Cerebellum (tissue), 4 donors: ENCODE measurements at places on chromosomes 1 and 21.
A peak's percentile ranks its signal among the peaks of the same experiment; 100 is the strongest.

DNA sequence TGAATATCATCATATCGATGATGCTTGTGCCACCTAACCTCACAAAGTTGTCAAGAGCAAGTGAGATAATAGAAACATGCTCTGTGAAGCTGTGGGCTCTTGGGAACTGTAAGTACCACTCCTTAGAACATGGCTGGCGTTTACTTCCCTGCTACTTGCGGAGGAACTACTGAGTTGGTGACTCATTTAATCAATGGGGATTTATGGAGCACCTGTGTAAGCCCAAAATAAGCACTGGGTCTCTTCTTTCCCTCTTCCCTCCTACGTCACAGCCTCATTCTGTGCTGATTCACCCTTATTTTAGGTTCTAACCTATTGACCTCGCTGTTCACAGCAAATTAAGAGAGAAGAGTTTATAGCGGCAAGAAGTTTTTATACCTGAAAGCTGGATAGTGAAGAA lies 52.9 kb downstream of the PRDM2 start:
- no peak for DNase-seq

DNA sequence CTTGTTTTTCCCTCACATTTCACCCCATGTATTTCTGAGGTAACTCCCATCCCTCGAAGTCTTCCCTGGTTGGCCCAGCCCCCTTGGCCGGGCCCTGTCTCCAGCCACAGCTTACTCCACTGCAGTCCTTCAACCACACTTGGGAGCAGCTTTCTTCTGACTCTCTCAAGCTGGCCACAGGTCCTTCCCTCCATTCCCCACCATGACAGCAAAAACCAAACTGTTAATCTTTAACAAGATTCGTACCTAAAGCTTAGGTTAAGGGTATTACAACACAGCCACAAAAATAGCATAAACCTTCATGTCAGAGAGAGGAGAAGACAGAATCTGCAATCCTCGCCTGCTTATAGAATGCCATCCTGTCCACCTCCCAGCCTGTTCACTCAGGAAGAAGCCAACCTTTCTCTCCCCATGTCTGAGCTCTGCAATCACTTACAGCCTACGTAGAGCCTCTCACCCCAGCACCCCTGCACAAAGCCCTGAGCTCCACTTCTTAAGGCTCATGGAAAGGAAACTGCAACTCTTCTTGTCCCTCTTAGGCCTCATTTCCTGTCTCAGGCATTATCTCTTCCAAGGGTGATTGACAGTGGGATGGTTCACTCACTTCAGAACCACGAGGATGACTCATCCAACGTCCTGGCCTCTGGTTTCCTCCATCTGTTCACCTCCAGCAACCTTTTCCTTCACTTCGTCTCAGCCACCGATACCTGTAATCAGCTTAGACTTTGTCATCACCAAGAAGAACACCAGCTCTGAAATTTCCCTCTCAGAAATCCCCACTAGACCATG lies 72.8 kb downstream of the CD2 start:
- DNase-seq = no peak

- DNase-seq = no peak
Observed at GRCh38 chr1:90413519-90413918, 303.6 kb downstream of the BARHL2 start.

GRCh38 chr1:58768971-58769808 lies 14.7 kb downstream of the JUN start:
- DNase-seq = peak; percentile 50

DNA sequence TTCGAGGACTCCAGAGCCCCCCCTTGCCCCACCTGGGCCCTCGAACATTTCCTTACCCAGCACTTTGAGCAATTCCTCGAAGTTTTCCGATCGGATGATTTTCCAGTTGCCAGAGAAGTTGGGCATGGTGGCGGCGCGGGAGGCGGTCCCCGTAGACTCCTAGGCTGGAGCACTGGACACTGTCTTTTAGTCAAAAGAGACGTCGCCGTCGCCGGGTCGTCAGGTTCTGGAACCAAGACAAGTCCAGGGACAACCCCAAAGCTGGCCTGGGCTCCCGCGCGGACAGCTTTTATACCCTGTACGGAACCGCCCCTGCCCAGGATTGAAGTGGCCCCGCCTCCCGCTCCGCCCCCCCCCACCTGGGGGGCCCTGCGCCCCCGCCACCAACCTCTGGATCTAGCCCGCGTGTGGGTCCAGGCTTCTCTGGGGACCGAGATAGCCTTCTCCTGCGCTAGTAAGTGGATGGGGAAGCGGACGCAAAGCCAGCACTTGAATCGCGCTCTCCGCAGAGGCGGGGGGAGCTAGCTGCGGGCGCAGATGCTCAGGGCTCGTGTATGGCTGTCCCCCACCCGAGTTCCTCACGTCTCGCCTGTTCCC lies at the start of gene CRABP2:
Gene CRABP2 (minus strand): TSS at position 263 of the 597 bp plus-strand sequence. CDS start 137 bp downstream, at position 126.
- DNase-seq = no peak

- DNase-seq = no peak
Observed at GRCh38 chr1:167782946-167783345, 61.2 kb downstream of the MPZL1 start.

GRCh38 chr1:3531928-3532327 lies 77.5 kb downstream of the ARHGEF16 start:
- no peak for DNase-seq

- peak; percentile 86 for DNase-seq
Observed at GRCh38 chr1:204398197-204399125, 13.2 kb downstream of the PPP1R15B start.

DNA sequence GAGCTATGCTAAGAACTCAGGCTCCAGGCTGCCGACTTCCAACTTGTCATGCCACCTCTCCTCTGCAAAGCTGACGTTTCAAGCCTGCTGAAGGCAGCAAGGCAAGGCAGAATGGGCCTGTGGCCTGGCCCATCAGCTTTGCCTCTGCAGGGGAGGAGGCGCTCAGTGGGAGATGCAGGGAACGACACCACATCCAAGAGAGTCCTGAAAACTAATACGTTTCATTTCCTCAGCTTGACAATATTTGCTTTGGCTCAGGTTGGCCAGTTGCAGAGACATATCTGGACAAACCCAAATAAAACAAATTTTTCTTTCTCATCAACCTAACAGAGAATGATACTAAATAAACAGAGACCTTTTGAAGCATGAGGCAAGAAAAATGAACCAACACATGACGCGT lies 35.3 kb downstream of the BEND5 start:
- DNase-seq = no peak

- DNase-seq = no peak
Observed at GRCh38 chr1:227227761-227228160, 90.5 kb downstream of the CDC42BPA start.

DNA sequence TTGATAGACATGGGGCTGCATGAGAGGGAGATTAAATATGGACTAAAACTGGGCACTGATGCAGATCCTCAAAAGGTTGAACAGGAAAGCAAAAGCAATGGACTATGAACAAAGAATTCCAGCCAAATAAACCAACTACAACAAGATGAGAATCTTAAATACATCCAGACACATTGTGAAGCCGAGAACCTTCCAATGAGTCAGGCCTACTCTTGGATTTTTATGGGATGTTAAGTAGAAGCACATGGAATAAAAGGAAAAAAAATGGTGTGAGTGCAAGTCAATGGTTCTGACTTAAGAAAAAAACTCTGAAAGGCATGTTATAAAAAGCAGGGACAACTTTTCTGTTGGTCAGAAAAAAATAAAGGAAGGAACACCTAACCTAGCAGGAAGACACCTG lies 227.2 kb downstream of the DPYD start:
- DNase-seq = no peak

GRCh38 chr1:150613061-150613920 lies 16.1 kb downstream of the ENSA start:
- no peak for DNase-seq

GRCh38 chr21:32819694-32820093 lies 48.1 kb upstream of the PAXBP1 start:
- no peak for DNase-seq

GRCh38 chr1:56948403-56949023 lies 17.3 kb downstream of the C8B start:
- DNase-seq = no peak

DNA sequence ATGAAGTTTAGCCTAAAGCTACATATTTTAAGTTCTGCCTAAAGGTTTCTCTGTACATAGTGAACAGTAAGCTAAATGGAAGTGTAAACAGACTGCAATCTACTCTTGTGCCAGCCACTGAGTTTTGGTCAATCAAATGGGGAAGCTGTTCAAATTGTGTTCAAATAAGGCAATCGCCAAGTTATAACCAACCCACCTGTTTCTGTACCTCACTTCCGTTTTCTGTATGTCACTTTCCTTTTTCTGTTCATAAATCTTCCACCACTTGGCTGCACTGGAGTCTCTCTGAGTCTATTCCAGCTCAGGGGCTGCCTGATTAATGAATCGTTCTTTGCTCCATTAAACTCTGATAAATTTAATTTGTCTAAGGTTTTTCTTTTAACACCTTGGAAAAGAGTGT lies 10.8 kb upstream of the THEM4 start:
- no peak for DNase-seq

- no peak for DNase-seq
Observed at GRCh38 chr1:243473227-243474135, 217.6 kb downstream of the SDCCAG8 start.

DNA sequence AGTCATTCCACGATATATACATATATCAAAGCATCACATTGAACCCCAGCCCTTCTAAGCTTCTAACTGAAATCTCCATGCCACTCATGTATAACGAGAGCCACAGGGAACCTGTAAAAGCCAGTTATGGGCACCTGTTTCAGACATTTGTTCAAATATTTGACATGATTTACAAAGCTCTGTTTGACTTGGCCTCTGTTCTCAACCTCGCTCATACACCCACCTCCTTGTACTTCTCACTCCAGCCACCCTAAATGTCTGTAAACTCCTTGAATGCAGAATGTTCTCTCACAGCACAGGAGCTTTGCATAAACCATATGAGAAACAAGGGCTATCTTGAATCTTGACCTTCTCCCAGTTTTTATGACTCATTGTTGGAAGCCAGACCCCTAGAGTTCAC lies 36.9 kb upstream of the CD2 start:
- DNase-seq = no peak

GRCh38 chr21:22885079-22885478 lies 1886.9 kb downstream of the NCAM2 start:
- no peak for DNase-seq
